ENCODE measurements at places on chromosomes 1 and 21.

DNA sequence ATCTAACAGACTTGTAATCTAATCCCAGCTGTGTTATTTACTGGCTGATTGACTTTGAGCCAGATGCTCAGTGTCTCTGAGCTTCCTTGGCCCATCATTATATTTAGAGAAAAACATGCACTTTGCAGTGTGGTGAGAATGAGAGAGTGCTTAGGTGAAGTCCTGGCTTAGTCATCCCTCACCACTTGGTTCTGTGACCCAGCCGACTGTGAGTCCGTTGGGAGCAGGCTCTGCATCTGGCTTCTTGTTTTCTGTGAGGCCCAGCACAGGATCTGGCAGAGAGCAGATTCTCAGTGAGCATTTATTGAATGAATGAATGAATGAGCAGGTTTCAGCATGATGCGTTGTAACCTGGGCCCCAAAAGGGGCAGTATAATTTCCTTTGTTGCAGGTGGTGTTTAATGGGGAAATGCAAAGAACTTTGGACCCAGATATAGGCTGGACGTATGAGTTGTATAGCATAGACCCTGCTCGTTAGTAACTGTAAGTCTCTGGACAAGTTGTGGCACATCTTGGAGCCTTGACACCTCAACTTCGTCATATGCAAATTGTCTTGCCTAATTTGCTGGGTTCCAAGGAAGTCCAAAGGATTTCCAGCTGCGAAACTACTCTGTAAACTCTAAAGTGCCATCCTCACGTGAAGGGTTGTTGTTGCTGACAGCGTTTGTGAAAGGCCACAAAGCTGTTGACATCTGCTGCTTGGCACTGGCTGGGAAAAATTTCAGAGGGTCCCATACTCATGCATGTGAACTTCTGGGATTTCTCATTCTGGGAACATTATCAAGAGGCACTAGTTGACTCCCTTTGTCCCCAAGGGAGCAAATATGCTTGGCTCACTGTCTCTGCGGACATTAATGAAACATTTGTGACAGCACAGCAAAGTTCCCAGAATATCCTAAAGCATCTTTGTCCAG, 138.8 kb upstream of the USP24 start:
- peak; percentile 70 for DNase-seq

DNA sequence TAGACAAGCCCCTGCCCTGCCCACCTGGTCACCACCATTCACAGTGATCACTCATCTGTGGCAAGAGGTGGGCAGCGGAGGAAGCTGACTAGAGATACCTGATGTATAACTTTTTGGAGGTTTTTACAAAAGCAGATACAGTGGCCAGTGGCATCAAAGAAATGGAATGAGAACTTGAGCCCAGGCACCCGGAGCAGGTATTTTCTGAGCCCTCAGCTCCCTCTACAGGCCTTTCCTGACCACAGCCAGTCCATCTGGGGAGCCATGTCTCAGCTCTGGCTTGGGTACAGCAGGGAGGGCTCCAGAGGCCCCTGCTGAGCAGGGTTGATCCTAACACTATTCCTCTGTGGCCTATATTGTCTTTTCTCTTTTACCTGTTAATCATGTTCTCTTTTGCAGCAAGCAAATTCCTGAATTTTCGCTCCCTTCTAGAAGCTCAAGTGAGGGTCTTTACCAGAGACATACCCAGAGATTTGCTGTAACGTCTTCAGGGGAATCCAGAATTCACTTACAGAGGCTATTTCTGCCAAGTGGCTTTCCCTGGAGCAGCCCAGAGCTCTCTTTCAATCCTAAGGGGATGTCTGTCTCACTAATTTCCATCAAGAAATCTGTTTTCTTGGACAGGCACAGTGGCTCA, 27.3 kb downstream of the GPR157 start:
- no peak for DNase-seq

DNA sequence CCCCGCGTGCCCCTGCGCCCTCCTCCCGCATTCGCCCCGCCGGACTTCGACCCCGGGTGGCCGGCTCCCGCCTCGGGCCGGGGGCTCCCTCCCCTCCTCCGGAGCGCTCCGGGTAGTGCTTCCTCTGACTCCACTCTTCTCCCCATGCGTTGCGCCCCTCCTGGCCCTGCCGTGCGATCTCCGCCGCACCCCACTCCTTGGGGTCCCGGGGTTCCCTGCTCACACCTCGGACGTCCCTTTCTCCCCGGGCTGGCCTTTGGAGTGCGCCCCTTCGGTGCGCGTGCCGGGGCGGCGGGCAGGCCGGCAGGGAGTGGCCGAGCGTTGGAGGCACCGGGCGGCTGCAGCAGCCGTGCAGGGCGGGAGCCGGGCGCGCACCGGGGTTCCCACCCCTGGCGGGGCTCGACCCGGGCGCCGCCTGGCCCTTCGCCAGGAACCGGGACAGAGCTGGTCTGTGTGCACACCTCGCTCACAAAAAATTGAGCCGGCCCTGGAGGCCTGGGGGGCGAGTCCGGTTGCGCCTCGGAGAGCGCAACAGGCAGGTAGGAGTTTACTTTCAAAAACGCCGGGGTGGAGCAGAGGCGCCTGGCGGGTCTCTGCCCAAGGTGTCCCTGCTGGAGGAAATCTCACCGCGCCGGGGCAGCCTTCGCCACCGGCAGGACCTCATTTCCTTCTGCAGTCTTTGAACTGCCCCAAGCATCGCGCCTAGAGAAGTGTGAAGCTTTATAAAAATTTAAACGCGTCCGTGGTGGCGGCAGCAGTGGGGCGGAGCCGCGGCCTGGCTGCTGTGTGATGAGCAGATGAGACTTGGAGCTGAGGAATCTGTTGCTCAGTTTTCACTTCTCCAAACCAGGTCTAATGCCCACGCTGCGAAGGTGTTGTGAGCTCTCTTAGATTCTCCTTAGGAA, 650 bp downstream of the VANGL1 start:
- DNase-seq: no peak

DNA sequence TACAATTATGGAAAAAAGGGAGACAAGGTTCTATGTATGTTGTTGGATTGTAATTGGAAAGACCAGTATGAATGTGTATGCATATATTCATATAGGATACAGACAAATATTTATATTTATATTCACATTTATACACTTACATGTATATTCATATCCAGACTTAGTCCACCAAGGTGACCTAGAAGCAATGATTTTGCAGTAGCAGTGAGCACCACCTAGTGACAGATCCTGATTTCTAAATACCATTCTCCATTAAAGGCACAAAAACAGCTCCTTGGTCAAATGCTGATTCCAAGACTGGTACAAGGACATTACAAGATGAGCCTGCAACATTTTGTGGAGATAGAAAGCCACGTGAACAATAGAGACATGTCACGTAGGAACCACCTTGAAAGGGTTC, 153.4 kb downstream of the SDCCAG8 start:
- no peak for DNase-seq

GRCh38 chr1:150150133-150151021, 661 bp downstream of the PLEKHO1 start:
- DNase-seq: no peak

DNA sequence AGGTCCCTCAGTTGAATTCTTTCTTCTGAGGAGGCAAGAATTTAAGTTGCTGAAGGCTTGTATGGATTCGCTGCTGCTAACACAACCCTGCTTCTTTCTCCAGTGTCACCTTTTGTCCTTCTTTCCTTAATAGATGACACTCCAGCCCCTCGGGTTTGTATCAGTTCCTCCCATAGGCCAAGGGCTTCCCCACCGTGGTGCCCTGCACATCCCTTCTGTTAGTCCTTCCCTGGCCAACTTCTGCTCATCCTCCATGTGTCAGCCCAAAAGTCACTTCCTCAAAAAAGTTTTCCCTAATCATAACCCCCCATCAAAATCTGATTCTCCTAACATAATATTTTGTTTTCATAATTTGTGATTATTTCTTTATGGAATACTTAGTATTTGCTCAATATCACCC, 190.4 kb downstream of the RHOU start:
- DNase-seq: no peak

DNA sequence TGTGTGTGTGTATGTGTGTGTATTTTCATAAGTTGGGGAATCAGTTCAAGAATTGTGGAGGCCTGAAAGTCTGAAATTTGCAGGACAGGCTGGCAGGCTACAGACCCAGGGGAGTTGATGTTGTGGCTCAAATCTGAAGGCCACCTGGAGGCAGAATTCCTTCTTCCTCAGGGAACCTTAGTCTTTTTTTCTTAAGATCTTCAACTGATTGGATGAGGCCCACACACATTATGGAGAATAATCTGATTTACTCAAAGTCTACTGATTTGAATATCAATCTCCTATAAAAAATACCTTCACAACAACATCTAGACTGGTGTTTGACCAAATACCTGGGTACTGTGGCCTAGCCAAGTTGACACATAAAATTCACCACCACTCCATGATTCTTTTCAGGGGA, 61.8 kb downstream of the MT1HL1 start:
- DNase-seq: no peak

GRCh38 chr1:3036447-3037280, 15.4 kb downstream of the ACTRT2 start:
- DNase-seq: no peak

- DNase-seq: no peak
Measured at GRCh38 chr1:87615491-87615890, 286.8 kb downstream of the LMO4 start.

DNA sequence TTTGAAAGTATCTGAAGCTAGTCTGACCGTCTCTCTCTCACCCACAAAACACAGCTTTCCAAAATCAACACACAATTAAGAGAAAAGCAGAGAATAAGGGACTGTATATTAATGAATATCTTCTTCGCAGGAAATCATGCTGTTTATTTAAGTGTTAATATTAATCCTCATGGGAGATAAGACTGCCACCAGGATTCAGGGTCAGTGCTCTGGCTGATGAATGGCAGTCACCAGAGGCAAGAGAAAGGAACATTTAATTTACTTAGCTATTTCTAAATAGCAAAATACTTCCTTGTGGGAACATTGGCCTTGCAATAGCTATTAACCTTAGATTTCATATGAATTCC, 2.2 kb downstream of the SCYL3 start:
- no peak for DNase-seq

- no peak for DNase-seq
Measured at GRCh38 chr1:59026472-59026948, 242.7 kb upstream of the JUN start.

- DNase-seq: no peak
Measured at GRCh38 chr21:37292941-37293340, 25.8 kb upstream of the VPS26C start.

- DNase-seq: no peak
Measured at GRCh38 chr21:38989745-38990423, 184.2 kb downstream of the ETS2 start.

DNA sequence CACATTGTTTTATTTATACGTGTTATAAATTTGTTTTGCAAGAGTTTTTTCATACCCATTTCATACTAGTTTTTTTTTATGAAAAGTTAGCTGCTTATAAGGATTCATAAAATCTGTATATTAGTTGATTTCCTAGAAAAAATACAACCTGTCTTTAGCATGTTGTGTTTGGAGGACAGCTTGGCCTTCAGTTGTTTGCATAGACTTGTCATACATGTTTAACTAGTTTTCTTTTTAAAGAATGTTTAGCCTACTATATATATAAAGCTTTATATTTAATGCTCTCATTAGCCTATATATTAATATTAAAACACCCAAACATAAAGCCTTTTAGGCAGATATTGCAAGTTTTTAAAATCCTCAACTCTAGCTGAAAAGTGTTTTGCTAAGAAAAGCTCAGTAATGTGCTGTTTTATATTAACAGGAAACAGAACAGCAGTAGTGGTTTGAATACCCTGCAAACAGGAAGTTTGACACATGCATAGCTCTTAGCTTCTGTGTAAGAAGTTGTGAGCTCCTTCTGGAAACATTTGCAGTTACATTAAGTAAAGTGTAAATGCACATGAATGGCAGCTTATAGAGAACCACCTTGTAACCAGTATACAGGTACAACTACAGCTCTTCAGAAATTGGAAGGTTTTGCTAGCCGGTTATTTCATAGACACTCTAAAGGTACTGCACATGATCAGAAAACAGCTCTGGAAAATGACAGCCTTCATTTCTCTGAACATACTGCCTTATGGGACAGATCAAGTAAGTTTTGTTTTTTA, at the start of gene PRKACB:
Gene PRKACB (plus strand): TSS at position 476 of the 770 bp plus-strand sequence. CDS start 91 bp downstream, at position 567.
- no peak for DNase-seq

GRCh38 chr1:78834201-78834741, 172.3 kb downstream of the ADGRL4 start:
- DNase-seq: no peak

- no peak for DNase-seq
Measured at GRCh38 chr1:146031476-146031875, 9.9 kb upstream of the HJV start.

- DNase-seq: no peak
Measured at GRCh38 chr1:55423376-55423775, 208.2 kb upstream of the USP24 start.

GRCh38 chr1:17607644-17608581, 68.4 kb downstream of the ARHGEF10L start:
- DNase-seq: no peak

DNA sequence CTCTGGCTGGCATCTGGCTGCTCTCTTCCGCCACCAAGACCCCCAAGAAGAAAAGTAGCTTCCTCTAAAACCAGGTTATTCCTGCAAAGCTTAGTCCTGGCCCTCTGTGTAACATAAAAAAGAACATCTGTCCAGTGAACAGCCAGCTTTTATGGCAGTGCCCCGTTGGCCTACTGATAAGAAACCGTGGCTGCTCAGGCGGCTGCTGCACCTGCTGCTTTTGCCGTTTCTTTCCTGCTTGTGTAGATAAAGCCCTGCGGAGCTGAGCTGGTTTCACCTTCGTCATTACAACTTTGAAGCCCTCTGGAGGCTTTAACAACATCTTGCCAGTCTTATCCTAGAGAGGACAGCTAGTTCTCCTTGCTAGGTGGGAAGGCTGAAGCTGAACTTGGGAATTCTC, 20.5 kb downstream of the ELAPOR1 start:
- no peak for DNase-seq

DNA sequence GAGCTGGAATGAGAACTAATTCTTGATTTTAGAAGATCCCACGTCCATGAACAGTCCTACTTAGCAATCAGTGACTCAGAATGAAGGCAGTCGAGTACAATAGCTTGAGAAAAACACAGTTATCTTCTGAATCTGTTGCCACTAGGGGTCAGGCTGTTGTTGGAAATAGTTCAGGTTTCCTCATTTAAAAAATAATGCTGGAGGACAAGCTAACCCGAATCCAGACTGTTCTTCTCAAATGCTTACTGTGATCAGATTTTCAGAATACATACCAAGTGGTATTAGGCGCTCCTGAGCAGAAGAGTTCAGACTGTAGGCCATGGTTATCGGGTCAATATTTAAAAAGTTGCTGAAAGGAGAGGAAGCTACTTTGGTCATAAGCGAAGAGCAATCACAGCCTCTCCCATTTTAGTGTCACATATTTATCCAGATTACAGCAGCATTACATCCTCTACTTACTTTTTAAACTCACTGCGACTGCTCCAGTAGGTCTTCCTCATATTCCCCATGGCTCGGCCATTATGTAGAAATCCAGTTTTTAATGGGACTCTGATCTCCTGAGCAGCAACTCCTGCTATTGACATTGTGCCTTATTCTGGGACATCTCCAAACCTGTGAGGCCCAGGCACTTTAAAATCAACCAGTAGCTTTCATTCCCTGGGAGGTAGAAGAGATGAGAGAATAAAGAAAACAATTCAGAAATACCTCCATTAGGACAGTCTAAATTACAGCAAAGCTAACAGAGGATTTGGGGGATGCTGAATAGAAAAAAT, 10.9 kb downstream of the ERRFI1 start:
- no peak for DNase-seq

- DNase-seq: no peak
Measured at GRCh38 chr1:152998476-152998875, 3.1 kb upstream of the SPRR3 start.

Data from vagina (tissue), 2 donors.